Activated CD4-positive, alpha-beta memory T cell treated with anti-CD3 and anti-CD28 coated beads, Interleukin-2, amount 10 ng/mL, durations not matched to agents 7 days and 5 days (primary cell): ENCODE measurements at places on chromosomes 13 and 19. TPM values are rescaled to one million over a fixed set of nuclear protein-coding genes. Genes with fewer than 3 reads are reported as not detected.

Gene PEX11G
- 0.68 TPM for total RNA-seq

Gene ZNF888
- 6.9 TPM for total RNA-seq

Gene SMIM44
- not detected for total RNA-seq

Gene ZNF543
- total RNA-seq, result 8.2 TPM

Gene LGI4
- 0.55 TPM for total RNA-seq

Gene CERS1
- total RNA-seq, result not detected

Gene STAP2
- 8.3 TPM for total RNA-seq

Gene ZNF583
- total RNA-seq, result 4.1 TPM

Gene SWSAP1
- total RNA-seq, result 2.6 TPM

Gene GPR12
- total RNA-seq, result not detected

Gene C19orf67
- total RNA-seq, result 0.35 TPM

Gene ZNF274
- 29.2 TPM for total RNA-seq

Gene VSTM2B
- not detected for total RNA-seq

Gene MYH14
- not detected for total RNA-seq

Gene WDR87
- total RNA-seq, result not detected

Gene AMH
- total RNA-seq, result 4.6 TPM

Gene SIGLECL1
- 0.18 TPM for total RNA-seq

Gene BICRA
- total RNA-seq, result 20.2 TPM

Gene GPC5
- total RNA-seq, result not detected

Gene ZNF844
- total RNA-seq, result 1.6 TPM

Gene OBI1
- 15.3 TPM for total RNA-seq

Gene RUBCNL
- not detected for total RNA-seq

Gene NPAS1
- total RNA-seq, result 0.48 TPM

Gene ZNF625
- 3.8 TPM for total RNA-seq

Gene HS6ST3
- not detected for total RNA-seq

Gene NHLRC3
- total RNA-seq, result 25.9 TPM

Gene NCLN
- 49.6 TPM for total RNA-seq

Gene C1QTNF9
- not detected for total RNA-seq

Gene LRRC63
- total RNA-seq, result 1.1 TPM

Gene ZNF83
- 49.1 TPM for total RNA-seq

Gene ZNF730
- total RNA-seq, result not detected

Gene MEIS3
- 0.18 TPM for total RNA-seq

Gene KIR2DL4
- not detected for total RNA-seq

Gene HCN2
- 3.1 TPM for total RNA-seq
